ENCODE measurements at places on chromosomes 6 and 20.

- no peak for DNase-seq
Observed at GRCh38 chr20:58216334-58216733, 12.1 kb downstream of the ANKRD60 start.

DNA sequence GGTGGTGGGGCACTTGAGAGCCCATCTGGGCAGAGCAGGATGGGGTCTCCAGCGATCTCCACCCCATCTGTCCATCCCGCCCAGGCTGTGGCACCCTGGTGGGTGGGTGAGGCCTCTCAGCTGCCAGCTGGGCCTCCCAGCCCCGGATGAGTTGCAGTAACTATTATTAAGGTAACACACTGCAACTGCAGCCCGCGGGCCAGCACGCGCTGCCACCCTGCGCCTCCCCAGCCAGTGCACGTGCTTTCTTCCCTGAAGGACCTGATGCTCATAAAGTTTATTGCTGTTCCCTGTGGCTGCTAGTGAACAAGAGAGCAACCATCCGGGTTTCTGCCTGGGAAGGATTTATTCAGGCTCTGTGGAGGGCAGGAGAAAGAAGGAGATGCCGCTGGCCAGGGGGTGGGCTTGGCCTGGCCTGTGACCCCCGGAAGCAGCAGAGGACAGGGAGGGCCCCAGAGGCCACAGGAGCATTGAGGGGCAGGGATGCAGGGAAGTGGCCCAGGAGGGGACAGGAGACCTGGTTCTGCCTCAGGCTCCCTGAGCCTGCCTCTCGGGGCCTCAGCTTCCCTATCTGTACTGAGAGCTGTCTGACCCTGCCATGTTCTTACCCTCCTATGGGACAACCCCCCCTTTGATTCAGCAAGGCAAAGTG lies 1.7 kb downstream of the IP6K3 start:
- no peak for DNase-seq

GRCh38 chr20:3728354-3728753 lies 4.1 kb upstream of the HSPA12B start:
- DNase-seq: no peak

DNA sequence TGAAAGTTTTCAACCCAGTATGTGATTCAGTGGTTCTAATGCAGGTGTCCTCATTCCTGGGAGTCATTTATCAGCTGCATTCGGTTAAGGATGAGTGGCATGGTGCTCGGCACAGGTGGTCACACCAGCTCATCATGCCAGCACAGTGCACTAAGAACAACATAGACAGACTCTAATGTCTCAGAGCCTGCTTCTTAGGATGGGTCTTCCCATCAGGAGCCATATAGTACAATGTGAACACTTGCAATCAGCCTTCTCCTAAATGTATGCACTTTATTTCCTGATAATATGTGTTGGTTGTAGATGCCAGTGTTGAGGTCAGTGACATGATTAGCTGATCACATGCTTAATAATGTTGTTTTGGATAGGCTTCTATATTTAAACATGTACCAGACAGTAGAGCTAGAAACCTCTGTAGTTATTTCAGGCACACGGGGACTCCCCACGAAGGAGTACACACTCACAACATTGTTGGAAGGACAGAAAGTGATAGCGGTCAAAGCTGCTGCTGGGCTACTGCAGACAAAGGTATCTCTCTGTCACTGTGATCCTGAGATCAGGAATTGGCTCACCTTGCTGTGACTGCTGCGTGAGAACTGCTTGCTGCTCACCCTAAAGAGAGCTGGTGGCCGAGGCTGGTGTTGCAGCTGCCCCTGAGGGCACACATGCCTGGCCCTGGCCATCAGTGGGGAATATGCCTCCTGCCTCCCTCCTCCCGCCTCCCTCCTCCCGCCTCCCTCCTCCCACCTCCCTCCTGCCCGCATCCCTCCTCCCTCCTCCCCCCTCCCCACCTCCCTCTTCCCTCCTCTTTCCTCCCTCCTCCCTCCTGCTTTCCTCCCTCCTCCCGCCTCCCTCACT lies 195.4 kb downstream of the SMOC2 start:
- no peak for DNase-seq

- DNase-seq: no peak
Observed at GRCh38 chr6:96925290-96925687, 761 bp downstream of the KLHL32 start.

DNA sequence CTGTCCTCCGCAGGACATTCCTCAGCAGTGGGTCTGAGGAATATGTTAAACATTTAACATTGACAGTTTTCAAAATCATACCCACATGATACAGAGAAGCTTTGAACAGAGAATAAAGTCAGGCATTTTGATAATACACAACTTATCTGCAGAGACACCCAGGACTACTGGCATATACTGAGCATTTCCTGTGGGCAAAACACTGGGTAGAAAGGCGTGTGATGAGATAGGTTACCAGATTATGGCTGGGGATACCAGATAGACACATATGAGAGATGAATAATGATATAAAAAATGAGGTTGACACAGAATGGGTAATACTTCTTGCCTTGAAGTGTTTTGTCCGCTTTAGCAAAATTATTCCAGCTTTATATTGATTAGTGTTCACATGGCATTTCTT lies 31.4 kb upstream of the TRIM26 start:
- no peak for DNase-seq

DNA sequence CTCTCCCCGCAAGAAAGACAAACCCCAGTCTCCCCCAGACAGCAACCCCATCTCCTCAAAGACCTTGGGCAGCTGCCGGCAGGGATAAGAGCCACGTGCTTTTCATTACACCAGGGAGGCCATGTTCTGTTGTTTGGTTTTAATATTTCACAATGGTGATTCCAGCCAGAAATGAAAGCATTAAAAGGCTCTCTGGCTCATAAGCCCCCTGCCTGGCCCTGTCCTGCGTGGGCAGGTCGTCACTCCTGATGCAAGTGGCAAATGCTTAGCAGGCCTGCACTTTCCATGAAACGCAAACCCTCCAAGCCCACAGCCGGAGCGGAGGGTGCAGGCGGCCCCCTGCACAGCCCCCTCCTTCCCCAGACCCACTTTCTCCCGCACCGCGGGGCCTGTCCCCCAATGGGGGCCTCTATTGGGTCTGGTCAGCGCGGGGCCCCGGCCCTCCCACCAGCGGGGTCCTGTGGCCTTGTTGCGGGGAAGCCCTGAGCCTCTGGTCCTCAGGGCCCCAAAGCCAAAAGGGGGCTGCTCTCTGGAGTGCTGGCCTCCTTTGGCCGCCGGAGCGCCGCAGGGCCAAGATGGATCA lies 77.2 kb downstream of the TMEM242 start:
- DNase-seq: no peak

GRCh38 chr20:7897781-7898364 lies 42.4 kb downstream of the HAO1 start:
- DNase-seq: no peak

DNA sequence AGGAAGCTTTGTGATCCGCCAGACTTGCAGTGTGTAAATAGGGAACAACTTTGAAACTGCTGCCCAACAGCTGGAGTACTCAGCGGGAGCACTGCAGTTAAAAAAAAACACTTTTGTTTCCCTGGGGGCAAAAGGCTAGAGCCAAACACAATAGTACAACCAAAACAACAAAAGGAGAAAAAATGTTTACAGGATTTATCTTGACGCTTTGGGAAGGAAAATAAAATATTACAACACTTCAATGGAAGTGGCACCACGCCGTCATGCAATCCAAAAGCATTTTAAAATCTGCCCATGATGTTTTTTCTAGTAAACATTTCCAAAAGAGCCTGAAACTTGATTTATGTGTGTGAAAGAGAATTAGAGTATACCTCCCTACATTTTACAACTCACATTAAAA lies 26.0 kb downstream of the PTPRK start:
- DNase-seq: no peak

DNA sequence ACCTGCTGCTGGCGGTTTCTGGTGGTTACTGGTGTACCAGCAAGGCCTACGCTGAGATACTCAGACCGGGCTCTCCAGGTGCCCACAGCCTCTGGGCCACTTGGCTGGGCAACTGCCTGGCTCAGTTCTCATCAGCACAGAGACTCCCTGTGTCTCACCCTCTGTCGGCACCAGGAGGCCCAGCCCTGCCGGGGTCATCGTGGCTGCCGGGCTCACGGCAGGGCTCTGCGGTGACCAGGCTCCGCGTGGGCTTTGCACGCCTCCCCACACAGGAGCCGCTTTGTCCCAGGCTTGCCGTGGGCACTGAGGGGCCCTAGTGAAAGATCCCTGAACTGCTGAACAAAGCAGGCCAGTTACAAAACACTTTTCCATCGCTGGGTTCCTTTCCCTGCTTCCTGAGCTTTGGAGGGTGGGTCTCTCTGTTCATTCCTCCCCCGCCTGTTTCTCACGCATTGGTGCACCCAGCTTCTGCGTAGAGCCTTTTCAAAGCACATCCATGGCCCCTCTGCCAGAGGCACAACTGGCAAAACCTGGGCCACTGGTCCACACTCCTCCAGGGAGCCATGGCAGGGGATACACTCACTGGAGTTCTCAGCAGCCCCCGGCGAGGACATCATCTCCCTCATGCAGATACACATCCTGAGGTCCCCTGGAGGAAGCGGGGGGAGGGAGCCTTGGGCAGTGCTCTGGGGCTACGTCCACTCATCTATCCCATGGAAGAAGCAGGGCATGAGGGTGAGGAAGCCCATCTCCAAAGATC lies 117.0 kb downstream of the NFATC2 start:
- no peak for DNase-seq

DNA sequence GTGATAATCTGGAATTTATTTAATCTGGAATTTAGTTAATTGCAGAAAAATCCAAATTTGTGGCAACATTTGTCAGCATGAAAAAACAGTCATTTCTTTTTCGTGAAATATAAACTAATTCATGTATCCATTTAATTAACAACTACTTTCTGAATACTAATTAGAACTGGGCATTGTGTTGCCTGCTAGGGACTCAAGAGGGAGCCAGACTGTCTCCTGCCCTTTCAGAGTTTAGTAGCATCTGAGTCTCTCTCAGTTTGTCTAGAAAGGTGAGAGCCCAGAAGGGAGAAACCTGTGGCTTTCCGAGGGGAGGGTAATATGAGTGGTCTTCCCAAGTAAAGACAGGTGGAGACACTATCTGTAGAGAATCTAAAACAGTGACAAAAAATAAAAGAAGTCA lies 210.9 kb upstream of the HDDC2 start:
- no peak for DNase-seq

DNA sequence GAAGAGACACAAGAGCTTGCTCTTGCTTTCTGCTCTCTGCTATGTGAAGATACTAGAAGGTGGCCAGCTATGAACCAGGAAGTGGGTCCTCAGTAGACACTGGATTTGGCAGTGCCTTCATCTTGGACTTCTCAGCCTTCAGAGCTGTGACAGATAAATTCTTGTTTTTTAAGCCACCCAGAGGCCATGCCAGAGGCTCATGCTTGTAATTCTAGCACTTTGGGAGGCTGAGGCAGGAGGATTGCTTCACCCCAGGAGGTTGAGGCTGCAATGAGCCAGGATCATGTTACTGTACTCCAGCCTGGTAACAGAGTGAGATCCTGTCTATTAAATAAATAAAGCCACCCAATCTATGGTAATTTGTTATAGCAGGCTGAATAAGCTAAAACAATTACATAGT lies 185.5 kb upstream of the SALL4 start:
- no peak for DNase-seq

- DNase-seq: no peak
Observed at GRCh38 chr6:107115695-107116327, 496 bp upstream of the BEND3 start.

GRCh38 chr20:24996449-24997377 lies 4.2 kb upstream of the APMAP start:
- DNase-seq: no peak

DNA sequence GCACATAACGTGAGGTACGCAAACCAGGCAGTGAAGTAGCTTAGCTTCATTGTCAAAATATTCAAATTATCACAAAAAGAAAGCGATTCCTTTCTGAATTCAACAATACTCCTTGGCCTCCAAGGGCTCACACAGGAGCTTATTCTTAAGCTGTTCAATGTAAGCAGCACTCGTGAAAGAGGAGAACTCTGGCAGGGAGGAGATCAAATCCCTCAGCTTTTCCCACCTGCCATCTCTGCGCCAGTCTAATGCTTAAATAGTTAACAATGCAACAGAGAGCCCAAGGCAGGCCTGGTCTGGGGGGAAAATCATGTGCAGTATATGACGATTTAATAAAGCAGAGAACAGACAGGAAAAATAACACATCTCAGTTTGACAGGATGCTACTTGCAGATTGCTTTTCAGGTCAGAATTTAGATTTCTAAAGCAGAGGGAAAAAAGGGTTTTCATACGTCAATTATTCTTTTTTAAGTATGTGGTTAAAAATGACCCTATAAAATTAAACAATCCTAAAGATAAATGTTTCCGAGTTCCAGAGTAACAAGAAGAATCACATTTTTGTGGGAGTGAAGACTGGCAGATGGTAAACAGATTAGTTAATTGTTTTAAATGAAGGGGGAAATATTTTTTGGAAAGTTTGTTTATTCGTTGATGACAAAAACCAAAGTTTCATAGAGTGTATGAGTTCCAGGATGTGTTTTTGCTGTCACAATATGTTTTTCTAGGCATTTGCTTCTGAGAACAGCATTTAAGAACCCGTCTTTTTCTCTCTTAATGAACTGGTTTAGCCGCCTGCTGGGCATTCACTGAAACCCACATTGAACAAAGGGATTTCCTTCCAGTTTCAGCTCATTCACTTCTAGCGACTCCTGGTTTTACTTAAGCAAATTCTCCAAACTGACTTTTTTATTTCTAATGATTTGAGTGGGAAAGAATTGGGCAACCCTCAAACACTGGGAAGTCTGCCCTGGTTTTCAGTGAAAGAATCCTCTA lies 45.9 kb downstream of the PLAGL1 start:
- DNase-seq: no peak

- no peak for DNase-seq
Observed at GRCh38 chr6:169370054-169370453, 116.4 kb upstream of the THBS2 start.

- DNase-seq: no peak
Observed at GRCh38 chr6:43029120-43029519, 7.7 kb downstream of the RRP36 start.

GRCh38 chr20:47273591-47274235 lies 82.8 kb downstream of the ZMYND8 start:
- DNase-seq: no peak

DNA sequence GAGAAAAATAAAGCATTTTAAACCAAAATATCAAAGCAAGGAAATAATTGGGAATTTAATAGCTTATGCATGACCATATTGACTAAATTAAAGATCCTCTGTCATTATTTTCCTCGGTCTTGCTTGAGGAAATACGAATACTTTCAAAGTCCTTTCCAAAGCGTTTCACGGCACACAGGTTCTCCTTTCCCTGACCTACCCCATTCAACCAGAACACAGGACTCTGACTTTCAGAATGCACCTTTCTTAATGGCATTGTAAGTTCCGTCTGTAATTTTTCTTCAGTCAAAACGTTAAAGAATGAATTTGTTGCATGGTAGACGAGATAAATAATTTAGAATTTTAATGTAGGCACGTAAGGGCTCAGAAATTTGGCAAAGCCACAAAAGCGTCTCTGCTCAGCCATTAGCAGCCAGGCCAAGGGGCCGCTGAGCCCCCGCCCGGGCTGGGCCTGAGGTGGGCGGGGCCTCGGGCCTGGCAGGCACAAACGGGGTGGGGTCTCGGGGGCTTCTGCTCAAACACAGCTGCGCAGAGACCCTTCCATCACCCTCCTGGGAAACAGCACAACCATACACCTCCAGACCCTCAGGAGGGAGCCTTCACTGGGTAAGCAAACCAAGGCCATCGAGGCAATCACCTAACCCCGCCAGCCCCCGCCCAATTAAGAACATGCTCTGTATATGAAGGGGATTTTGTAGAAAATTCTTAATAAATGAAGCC lies 3.4 kb downstream of the NEDD9 start:
- no peak for DNase-seq

GRCh38 chr20:52494244-52494643 lies 302.7 kb upstream of the ZFP64 start:
- DNase-seq: no peak

- DNase-seq: no peak
Observed at GRCh38 chr20:38262931-38263330, 2.4 kb upstream of the KIAA1755 start.

Measured in T follicular helper cell (primary cell).